ENCODE measurements at places on chromosomes 2 and 18.

GRCh38 chr2:232022718-232023117 lies 61.2 kb downstream of the DIS3L2 start:
- no peak for DNase-seq

GRCh38 chr2:113240150-113240914 lies 38.4 kb downstream of the PAX8 start:
- no peak for DNase-seq

GRCh38 chr2:30106543-30106942 lies 40.3 kb upstream of the YPEL5 start:
- no peak for DNase-seq

- no peak for DNase-seq
These were observed 53.2 kb downstream of the SMAD7 start for GRCh38 chr18:48897531-48897930.

DNA sequence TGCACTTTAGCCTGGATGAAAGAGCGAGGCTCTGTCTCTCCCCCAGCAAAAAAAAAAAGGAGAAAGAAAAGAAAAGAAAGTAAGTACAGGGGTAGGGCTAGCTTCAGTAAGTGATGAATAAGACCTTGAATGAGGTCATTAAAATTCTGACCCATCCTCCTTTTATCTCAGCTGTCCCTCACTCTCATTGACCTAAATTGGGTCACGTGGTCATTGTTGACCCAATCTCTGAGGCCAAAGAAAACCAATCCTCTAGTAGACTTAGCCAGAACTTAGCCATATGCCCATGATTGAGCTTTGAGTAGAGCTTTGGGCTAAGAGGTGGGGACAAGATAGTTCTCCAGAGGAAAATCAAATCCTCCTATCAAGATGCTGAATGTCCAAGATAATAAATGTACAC lies 149.3 kb downstream of the PDE11A start:
- no peak for DNase-seq

DNA sequence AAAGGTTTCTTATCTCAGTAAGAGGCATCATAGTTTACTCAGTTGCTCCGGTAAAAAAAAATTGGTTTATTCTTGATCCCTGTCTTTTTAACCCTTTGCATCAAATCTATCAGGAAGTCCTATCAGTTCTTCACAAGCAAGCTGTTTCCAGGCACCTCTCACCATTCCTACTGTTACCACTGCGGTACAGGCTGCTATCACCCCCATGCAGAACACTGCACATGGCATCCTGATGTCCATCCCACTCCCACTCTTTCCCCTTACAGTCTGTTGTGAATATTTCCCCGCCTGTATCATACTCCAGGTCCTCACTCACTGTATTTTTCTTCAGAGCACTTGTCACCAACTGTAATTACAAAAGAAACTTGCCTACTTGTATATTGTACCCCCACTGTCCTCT lies 5.3 kb upstream of the CNRIP1 start:
- DNase-seq: no peak

DNA sequence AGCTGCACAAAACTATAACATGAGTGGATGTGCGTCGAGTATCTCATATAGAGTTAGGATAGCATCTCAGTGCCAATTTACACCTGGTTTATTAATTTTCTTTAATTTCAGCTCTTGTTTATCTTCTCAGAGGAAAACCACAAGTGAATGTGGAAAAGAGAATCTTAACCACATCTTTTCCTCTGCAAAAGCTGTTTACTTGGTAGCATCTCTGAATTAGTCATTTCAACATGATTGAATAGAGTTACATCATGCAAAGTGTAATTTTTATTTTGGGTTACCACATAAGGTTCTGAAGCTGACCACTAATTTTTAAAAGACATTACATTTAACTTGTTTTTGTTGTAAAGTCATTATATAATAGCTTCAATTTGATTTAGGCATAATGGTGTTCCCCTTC lies 83.8 kb upstream of the FAM237A start:
- DNase-seq: no peak

GRCh38 chr2:61534926-61535325 lies 3.2 kb downstream of the XPO1 start:
- DNase-seq: no peak

DNA sequence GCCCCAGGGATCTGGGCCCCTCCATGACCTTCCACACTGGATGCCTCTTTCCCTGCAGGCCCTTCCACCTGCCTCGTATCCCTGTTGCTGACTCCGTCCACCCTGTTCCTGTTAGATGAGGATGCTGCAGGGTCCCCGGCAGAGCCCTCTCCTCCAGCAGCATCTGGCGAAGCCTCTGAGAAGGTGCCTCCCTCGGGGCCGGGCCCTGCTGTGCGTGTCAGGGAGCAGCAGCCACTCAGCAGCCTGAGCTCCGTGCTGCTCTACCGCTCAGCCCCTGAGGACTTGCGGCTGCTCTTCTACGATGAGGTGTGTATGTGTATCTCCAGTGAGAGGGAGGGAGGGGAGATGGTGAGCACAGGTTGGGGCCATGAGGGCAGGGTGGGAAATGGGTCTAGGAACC lies 12.4 kb upstream of the SLC4A3 start:
- no peak for DNase-seq

DNA sequence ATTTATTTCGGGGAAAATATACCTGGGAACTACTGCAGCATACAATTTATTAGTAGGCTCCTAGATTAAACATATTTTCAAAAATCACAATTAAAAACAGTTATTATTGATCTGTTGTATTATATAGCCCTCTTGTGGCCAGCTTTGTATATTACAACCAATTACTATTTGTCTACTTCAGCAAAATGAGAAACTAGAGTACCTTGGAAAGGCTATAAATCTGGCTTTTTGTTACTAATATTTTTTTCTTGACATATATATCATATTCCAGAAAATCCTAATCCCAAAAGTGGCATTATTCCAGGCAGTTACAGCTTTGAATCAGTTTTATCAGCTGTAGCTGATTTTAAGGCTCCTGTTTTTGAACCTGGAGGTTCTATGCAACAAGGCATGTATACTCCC lies 101.2 kb downstream of the UBR3 start:
- no peak for DNase-seq

DNA sequence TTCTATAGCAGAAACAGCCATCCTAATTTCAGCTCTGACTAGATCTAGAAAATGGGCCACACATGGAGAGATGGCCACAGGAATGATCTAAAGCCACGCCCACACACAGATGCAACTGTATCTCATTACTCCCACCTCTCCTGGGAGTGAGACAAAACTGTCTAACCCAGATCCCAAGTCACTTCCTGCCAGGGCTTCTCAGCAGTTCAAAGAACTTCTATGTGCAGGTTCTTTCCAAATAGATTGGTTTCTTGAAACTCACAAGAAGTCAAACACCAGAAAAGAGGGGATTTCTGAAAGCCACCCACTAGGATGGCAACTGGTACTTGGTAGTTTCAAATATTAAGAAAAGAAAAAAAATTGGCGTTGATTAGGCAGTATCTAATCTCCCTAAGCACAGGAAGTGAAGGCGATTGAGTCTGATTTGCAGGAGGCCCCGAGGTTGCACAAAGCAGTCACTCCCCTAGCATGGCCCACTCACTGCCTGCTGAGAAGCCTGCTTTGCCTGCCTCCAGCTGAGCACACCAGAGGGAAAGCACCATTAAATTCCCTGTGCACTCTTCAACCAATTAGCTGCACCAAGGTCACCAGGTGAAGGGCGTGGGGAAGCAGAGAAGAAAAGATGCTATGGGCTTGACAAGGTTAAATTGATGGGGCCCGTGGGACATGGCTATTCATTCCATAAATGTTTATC lies 51.1 kb downstream of the PAPOLG start:
- DNase-seq: peak; percentile 21

Measured in effector memory CD4-positive, alpha-beta T cell (primary cell).